Activated CD4-positive, alpha-beta T cell treated with anti-CD3 and anti-CD28 coated beads for 24 hours (primary cell): ENCODE measurements at places on chromosomes 13 and 19.

DNA sequence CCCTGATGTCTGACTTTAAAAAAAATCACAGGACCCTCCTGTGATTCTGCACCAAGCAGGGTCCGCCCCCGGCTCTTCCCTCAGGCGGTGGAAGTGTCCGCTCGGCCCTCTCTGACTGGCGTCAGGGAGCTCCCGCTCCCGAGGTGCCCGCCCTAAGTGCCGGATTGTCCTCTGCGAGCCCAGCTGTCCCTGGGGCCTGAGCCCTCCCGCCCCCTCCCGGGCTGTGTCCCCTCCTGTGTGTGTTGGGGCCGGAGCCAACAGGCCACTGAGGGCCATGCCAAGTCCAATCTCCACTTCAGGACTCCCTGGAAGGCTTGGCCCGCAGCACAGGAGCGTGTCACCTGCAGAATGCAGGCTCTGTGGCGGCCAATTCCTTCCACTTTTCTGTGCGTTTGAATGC lies 25.4 kb downstream of the MAP2K2 start:
- DNase-seq = no peak

DNA sequence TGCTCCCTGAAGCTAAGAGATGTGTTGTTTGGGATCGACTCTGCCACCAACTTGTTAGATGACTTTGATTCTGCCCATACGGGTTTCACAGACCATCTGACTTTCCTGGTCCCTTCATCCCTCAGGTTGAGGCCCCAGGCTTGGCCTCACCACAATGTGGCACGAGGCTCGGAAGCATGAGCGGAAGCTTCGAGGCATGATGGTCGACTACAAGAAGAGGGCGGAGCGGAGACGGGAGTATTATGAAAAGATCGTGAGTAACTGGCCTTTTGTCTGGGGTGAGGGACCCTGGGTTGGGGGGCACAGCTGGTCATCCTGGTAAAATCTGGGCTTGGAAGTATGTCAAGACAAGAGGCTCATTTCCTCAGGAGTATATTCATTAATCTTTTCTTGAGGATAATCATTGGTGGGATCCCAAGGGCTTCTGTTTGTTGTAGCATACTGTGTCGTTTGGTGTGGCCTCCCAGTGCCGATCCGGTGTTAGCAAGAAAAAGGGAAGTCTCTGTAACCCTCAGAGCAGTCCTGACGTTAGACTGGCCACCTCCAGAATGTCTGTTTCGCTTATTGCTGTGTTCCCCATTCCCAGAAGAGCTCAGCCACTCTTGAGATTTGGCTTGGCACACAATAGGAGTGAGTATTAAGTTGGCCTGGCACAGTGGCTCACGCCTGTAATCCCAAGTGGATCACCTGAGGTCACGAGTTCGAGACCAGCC lies 1.4 kb downstream of the CLASRP start:
- no peak for DNase-seq

DNA sequence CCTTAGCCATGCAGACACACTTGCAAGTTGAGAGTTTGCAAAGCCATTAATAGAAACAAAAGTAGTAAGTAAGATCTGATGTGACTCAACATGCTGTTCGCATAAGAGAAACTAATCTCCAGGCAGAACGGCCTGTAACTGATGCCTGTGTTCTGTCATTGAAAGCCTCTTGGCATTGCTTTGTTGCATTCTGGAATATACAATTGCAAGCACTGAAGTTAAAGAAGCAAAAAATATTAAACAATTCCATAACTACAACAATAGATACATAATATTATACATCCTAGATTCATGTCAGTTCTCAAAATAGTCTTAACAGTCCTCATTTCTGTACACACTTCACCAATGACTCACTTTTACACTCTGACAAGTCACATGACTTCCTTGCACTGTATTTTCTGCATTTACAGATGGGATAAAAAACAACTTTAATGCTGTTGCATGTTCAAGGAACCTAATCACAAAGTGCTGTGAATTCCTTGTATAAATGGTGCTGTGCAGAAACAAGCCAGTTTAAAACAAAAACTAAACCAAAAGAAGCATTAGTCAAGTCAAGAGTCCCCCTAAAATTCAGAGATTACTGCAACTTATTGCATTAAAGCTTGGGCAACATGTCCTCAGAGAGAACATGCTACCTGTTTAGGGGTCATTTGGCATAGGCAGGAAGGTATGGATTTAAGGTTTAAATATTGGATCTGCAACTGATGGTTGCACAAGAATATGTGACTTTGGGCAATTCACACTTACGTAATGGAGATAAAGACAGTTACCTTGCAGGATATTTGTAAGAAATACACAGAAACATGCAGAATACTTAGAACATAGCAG lies 79.5 kb upstream of the SERP2 start:
- DNase-seq = no peak

DNA sequence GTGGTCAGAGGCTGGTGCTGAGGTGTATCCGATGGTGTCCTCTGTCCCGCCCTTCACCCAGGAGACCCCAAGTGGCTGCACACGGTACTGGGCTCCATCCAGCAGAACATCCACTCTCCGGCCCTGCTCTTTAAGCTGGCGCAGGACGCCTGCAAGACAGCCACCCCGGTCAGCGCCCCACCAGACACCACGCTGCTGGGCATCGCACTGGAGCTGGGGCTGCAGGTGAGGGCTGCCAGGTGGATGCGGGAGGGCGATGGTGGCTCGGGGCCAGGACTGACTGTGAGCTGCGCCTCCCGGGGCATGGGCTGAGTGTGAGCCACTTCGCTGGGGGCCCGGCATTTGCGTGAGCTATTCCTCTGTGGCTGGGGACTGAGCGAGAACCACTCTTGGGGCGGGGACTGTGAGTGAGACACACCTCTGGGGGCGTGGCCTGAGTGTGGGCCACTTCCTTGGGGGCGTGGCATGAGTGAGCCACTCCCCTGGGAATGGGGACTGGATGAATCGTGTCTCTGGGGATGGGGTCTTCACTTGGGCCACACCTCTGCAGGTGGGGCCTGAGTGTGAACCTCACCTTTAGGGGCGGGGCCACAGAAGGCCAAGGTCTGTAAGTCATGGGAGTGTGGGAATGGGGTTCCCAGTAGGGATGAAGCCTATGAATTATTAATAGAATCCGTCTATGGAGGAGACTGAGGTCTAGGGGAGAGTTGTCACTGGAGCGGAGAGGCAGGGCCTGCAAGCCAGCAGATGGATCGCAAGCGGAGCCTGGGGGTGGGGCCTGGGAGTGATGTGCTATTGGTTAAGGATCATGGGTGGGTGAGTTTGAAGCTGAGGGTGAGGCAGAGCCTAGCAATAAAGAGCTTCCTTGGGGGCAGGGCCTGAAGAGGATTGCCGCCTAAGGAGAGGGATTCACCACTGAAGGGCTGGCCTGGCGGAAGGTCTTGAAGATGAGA lies 30.5 kb downstream of the ZSWIM4 start:
- DNase-seq = no peak

GRCh38 chr13:59531571-59532091 lies 632.1 kb downstream of the DIAPH3 start:
- no peak for DNase-seq

- DNase-seq = no peak
Measured at GRCh38 chr13:107095876-107096275, 527.9 kb upstream of the ARGLU1 start.

- no peak for DNase-seq
Measured at GRCh38 chr13:95020298-95020987, 280.8 kb downstream of the ABCC4 start.

- DNase-seq = no peak
Measured at GRCh38 chr19:46471116-46471733, at the start of gene PNMA8A. TSS of gene PNMA8A (minus strand) at chr19:46471563. CDS start at chr19:46471035, 528 bp downstream.

GRCh38 chr13:33692531-33692930 lies 125.4 kb upstream of the RFC3 start:
- DNase-seq = no peak

DNA sequence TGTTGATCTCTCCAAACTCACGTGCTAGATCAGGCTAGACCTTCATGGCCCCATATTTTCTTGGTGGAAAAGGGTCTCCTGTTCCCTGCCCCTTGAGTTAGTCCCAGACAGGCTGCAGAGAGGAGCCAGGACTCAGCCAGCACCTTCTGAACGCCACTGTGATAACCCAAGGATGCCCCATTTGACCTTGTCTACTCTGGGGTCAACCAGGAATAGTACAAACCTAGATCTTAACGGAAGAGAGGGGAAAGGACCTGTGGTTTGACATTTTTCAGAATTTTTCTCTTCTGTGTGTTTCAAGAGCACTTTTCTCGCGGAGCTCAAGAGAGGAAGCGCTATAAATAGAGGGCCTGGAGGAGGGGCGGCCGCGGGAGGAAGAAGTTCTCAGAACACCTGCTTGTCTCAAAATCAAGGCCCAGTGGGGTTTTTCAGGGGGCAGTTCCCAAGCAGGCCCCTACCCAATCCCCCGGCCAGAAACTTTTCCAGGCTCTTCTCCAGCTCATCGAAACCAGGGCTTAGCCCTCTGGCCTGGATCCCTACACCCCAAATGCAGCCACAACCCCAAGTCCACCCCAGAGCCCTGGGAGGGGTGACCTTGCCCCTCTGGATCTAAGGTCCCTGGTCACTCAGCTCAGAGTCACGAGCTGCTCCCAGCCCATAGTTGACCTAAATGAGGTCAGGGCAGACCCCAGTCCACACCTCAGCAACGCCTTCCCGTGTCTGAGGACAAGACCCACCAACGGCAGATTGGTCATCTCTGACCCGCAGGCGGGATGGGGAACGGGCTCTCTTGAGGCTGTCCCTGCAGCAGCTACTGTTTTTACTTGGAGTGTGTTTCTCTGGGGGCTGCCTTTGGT lies 75.6 kb upstream of the TM9SF2 start:
- no peak for DNase-seq

- no peak for DNase-seq
Measured at GRCh38 chr13:50512474-50513299, 330.8 kb downstream of the DLEU7 start.

DNA sequence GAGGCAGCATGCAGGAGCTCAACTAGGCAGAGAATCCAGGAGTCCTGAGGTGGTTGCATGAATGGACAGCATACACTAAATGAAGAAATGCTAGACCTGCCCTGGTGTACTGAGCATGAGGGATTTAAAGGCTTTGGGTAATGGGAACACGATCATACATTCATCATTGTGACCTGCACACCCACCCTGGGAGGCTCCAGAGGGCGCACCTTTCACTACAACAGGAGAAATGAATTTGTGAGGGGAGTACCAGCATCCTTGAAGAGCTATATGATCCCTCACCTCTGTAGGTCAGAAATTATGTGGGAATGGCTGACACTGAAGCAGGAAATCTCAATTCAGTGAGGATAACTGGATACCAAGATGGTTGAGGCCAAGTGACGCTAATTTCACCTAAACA lies 8.9 kb downstream of the KLK2 start:
- no peak for DNase-seq
